ENCODE measurements at places on chromosomes 6 and 20. TPM values are rescaled to one million over a fixed set of nuclear protein-coding genes. Genes with fewer than 3 reads are reported as not detected.

DNA sequence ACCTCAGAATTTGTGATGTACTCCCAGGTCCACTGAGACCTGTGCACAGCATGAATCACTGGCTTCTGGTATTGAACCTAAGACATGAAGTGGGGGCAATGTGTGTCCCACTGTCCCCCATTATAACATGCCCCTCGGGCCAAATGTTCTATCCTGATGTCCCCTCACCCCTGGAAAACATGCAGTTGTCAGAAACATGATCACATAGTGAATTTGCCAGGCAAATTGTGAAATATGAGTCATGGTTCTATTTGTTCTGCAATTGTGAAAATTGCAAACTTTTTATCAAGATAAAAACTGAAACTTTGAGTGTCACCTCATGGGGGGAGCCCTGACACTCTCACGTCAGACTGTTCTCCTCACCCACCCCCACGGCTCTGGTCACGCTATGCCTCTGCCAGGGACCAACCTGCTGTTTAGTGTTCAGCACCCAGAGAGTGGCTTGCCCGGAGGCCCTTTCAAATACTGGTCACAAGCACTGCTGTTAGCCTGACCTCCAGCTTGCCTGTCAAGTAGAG is 305.3 kb downstream of the CLIC5 start:
- no peaks in the 10 kb centered on the region for H3K36me3 ChIP-seq
- peaks cover 27% of the 10 kb centered on the region for H3K4me1 ChIP-seq
- DNase-seq = peak; percentile 31

GRCh38 chr6:89729818-89730217 is 89.8 kb downstream of the MDN1 start:
- no peaks in the 10 kb centered on the region for H3K4me1 ChIP-seq
- no peak for DNase-seq
- H3K4me3 ChIP-seq = no peak overlapping the region
- no peak overlapping the region for H3K27ac ChIP-seq
- no peaks in the 10 kb centered on the region for H3K27me3 ChIP-seq

- H3K36me3 ChIP-seq = peaks cover 36% of the 10 kb centered on the region
- peak overlapping the region; percentile 95 for H3K27ac ChIP-seq
- H3K4me3 ChIP-seq = peak overlapping the region; percentile 90
Observed at GRCh38 chr6:33206864-33207551, 1.3 kb upstream of the RING1 start.

GRCh38 chr6:13573669-13574110 is 711 bp upstream of the SIRT5 start:
- peak overlapping the region; percentile 84 for H3K27ac ChIP-seq
- peak overlapping the region; percentile 90 for H3K4me3 ChIP-seq
- peaks cover 6% of the 10 kb centered on the region for H3K4me1 ChIP-seq
- no peaks in the 10 kb centered on the region for H3K27me3 ChIP-seq
- no peaks in the 10 kb centered on the region for H3K36me3 ChIP-seq
- peak; percentile 77 for DNase-seq

HAO1 gene
- not detected for total RNA-seq

- H3K36me3 ChIP-seq = no peaks in the 10 kb centered on the region
- no peaks in the 10 kb centered on the region for H3K4me1 ChIP-seq
- no peak overlapping the region for H3K4me3 ChIP-seq
Observed at GRCh38 chr6:30238178-30238795, 25.1 kb upstream of the TRIM26 start.

DNA sequence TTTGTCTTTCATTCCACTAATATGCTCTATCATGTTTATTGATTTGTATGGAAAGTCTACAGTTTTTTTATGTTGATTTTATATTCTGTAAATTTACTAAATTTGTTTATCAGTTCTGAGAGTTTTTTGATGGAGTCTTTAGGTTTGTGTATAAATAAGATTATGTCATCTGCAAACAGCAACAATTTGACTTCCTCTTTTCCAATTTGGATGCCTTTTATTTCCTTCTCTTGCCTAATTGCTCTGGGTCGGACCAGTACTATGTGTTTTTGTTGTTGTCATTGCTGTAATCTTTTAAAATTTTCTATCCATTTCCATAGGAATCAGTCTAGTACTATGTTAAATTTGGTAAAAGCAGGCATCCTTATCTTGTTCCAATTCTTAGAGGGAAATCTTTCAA is 31.5 kb upstream of the POLR1H start:
- H3K4me3 ChIP-seq = no peak overlapping the region
- no peak for DNase-seq
- no peak overlapping the region for H3K27ac ChIP-seq
- H3K4me1 ChIP-seq = no peaks in the 10 kb centered on the region
- no peaks in the 10 kb centered on the region for H3K27me3 ChIP-seq

GRCh38 chr6:3751730-3752530 is 417 bp upstream of the PXDC1 start:
- peak overlapping the region; percentile 85 for H3K4me3 ChIP-seq
- H3K4me1 ChIP-seq = peaks cover 29% of the 10 kb centered on the region
- H3K27ac ChIP-seq = peak overlapping the region; percentile 90
- peak; percentile 100 for DNase-seq
